ENCODE measurements at places on chromosomes 4 and X.

- no peak for DNase-seq
Observed at GRCh38 chrX:133353233-133353632, 62.1 kb downstream of the GPC4 start.

- DNase-seq, result no peak
Observed at GRCh38 chr4:150104404-150105027, 26.3 kb downstream of the DCLK2 start.

GRCh38 chrX:16671005-16671404, 21.0 kb downstream of the S100G start:
- DNase-seq, result peak; percentile 65

DNA sequence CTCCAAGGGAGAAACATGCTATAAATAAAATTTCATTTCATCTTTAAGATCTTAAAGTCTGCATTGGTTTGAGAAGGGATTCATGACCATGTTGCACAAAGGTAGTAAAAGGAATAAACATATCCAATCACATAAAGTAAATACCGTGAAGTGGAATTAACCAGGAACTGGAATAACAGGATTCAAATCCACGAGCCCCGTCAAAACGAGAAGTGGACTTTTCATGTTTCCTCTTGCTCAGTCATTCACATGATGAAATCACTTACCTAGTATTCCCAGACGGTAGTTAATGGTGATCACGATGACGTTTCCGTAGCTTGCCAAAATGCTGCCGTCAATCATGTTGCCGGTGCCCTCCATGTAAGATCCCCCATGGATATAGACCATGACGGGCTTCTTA, 199.7 kb downstream of the NLGN4X start:
- no peak for DNase-seq

- no peak for DNase-seq
Observed at GRCh38 chr4:95929448-95930064, 89.7 kb downstream of the PDHA2 start.
